ENCODE measurements at places on chromosomes 7 and 10.

GRCh38 chr10:110242511-110242910 lies 35.1 kb downstream of the MXI1 start:
- DNase-seq: no peak

DNA sequence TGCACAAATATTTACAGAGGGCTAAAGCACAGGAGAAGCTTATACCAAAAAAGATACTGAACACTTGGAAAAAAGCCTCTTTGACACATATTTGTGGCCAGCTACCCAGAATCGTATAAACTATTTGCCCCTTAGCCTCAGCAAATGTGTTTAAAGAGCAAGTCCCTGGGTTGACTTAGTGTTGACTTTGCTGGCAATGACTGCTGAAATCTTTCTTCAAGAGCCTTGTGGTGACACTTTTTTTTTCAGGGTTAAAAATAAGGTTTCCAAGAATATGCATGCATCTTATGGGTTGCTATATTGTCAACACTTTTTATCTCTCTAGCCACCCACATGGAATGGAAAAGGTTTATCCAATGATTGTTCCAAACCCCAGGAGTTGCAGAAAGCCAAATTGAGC lies 14.9 kb upstream of the PLEKHS1 start:
- DNase-seq: no peak

- DNase-seq: peak; percentile 24
Measured at GRCh38 chr10:12710594-12711349, 290.7 kb downstream of the CCDC3 start.

DNA sequence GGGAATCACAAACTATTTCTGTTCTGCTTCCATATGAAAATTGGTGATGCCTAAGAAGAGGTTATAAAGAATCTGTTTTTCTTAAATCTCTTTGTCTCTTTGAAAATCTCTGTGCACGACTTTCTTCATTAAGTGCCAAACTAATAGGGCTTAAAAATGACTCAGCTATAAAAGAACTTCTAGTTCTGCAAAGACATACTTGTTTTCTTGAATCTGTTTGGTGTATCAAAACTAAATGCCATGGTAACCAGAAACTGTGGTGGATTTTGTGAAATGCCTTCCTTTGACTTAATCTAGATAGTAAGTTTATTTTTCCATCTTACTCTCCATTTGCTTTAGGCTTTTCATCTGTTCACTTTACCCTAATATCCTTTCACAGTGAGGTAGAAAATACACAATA lies 417.8 kb downstream of the PARD3 start:
- no peak for DNase-seq

DNA sequence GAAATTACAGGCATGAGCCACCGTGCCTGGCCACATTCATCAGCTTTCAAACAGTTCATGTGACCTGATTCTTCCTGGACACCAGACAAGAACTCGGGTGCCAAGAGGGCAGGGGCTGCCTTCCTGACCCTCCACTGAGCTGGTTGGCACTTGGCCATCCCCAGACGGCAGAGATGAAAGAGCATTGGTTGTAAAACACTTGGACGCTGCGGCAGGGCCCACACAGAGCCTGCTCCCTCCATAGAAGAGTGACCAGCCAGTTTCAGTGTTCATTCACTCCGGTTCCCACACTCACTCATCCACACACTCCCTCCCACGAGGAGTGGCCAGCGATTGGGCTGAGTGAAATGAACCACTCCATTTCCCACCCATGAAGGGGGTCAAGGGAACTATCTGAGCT lies 112.3 kb downstream of the ITGB8 start:
- DNase-seq: no peak

DNA sequence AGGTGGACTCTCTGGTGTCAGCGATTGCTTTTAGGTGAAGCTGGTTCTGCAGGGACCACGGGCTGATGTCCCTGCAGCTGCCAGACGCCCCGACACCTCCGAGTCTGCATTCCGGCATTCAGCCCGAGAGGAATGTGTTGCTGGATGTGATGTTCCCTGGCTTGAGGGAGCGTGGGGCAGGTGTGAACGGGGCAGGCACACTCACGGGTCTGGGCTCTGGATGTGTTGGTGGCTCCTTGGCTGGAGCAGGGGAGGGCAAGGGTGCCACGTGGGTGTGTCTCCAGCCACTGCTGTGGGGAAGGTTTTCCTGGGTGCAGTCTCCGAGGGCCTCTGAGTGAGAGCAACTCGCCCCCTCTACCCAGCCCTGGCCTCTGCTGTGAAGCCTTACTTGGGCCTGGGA lies 140.5 kb downstream of the CAMK1D start:
- DNase-seq: no peak

GRCh38 chr7:27132978-27133377 lies 2.4 kb upstream of the HOXA4 start:
- DNase-seq: no peak

DNA sequence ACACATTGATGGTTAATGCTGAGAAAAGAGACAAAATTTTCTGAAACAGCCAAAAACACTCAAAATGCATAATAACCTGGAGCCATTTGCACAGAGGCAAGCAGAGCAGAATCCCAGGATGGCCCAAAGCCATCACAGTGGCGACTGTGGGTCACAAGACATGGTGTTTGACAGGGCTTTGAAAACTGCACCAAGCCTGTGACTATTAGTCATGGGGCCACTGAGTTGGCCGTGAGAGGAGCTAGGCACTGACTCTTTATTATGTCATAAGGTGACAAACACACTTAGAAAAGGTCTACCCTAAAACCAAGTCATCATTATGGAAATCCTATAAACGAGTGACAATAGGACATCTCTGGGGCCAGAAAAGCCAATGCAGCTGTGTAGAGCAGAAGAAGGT lies 23.9 kb downstream of the DRGX start:
- DNase-seq: no peak

GRCh38 chr10:51617576-51618235 lies 81.7 kb downstream of the CSTF2T start:
- DNase-seq: no peak

- DNase-seq: no peak
Measured at GRCh38 chr7:107891636-107892366, 818 bp downstream of the DLD start.

GRCh38 chr7:39948375-39948955 lies 1.6 kb upstream of the CDK13 start:
- no peak for DNase-seq

- DNase-seq: no peak
Measured at GRCh38 chr7:69868921-69869320, 270.6 kb downstream of the AUTS2 start.

DNA sequence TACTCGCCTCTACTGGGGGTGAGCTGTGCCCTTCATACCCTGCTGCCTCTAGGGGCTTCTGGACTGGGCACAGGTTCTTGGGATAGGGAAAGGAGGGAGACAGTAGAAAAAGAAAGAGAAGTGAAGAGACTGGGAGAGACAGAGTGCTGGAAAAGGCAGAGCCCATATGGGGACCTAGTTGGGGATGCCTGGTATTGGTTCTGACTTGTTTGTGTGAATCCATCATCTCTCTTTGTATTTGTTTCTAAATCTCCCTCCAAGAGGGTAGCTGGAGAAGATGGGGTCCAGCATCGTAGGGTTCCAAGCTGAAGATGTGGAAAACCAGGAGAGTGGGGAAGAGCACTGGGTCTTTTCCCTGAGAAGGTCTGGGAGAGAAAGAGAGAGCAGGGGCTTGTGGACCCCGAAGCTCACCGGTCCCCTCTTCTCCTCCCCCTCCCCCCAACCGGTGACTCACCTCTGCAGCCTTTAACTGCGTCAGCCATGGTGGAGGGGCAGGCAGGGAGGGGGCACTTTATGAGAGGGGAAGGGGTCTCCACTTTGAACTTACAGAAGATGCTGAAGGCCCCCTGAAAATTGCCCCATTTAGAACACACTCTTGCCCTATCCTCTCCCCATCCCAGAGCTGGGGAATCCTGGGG lies 3.2 kb upstream of the VGF start:
- no peak for DNase-seq

- no peak for DNase-seq
Measured at GRCh38 chr7:76358011-76358480, 745 bp downstream of the YWHAG start.

DNA sequence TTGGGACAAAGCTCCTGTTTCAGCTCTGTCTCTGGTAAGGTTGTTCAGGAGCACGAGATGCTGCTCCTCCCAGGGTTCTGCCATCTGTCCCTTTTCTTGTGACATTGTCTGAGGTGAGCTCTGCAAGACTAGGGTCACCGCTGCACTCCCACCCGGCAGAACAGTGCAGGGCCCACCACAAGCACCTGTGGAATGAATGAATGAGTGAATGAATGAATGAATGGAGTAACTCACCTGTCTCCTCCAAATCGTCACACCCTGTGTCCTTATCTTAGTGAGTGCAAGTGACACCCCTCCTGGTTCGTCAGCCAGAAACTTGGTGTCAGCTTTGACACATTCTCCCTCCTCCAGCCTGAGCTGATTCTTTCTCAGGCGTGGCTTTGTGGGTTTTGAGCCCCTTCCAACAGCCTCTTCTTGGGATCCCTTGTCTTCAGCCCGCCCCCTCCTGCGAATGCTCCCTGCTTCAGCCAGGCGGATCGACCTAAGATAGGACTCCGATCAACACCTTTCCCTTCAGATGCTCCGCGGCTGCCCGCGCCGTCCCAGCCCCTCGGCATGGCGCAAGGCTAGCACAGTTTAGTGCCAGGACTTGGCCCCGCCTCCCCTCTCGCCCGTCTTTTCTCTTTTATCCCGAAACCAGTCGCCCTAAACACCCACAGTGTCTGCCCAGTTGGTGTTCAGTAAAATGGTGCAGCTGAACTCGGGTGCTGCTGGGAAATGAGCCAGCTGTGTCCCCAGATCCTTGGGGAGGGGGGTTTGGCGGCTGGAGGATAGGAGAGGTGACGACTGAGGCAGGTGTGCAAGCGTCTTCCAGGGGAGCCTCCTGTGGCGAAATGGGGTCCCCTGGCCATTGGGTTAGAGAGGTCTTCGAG lies 89.3 kb downstream of the BEND7 start:
- no peak for DNase-seq

- no peak for DNase-seq
Measured at GRCh38 chr7:157129200-157129599, 9.5 kb upstream of the UBE3C start.

DNA sequence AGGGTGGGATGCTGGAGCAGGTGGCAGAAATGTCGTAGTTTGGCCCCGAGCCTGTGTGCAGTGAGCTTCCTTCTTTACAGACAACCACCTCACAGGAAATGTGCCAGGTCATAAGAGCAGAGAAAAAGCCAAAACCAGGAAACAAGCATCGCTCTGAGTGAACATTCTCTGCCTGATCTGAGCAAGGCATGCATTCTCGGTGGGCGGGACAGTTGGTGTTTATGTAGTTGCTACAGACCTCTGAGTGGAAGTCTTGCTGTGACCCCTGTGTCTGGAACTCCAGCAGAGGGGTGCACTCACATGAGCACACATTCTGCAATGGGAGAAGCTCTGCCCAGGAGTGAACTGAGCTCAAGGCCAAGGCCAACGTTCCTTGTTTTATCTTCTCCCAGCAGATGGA lies 230.1 kb downstream of the TCERG1L start:
- no peak for DNase-seq

- no peak for DNase-seq
Measured at GRCh38 chr10:84447701-84448400, 119.5 kb downstream of the CCSER2 start.

- DNase-seq: no peak
Measured at GRCh38 chr7:28005075-28005846, 175.3 kb downstream of the JAZF1 start.

GRCh38 chr7:153027210-153027609 lies 267.7 kb downstream of the ACTR3B start:
- no peak for DNase-seq

DNA sequence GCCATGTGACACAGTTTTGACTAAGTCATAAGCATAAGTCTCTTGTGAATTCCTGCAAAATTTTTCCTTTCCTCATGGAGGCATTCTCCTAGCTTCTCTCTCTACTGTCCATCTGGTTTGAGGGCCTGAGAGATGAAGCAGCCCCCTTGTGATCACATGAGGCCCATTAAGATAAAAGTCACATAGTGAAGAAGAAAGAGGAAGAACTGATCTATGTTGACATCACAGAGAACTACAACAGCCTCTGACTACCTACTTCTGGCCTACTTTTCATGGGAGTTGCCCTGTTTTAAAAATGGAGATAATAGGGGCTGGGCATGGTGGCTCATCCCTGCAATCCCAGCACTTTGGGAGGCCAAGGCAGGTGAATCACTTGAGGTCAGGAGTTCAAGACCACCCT lies 50.4 kb downstream of the TFEC start:
- DNase-seq: no peak

DNA sequence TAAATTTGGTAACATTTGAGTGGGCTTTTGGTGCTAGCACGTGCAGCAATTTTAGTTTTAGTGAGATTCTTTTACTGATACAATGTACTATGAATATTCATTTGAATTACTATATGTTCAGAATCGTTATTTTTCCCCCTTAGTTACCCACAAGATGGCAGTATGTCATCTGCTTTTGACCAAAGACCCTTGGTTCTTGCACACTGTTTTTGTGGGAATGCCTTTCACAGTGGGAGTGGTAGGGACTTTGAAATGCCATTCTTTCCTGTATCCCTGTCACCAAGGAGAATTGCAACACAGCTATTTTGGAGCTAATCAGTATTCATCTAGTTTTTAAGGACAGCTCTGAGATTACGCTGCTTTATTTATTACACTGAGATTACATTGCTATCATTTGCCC lies 40.6 kb downstream of the SEC23IP start:
- DNase-seq: peak; percentile 0

DNA sequence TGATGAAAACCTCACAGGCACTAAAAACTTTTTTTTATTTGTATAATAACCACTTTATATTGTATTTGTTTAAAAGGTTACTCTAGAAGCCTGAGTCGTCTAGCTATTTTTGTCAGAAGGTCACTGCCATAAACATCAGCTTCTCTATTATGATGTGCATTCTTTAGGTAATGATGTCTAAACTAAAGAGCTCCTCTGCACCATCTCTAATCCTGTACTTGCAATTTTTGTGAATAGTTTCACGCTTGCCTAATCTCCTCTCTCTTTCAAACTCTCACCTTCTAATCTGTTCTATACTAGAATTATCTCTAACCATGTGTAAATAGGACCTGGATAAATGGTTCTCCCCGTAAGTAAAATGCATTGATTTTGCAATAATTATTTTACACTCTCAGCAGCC lies 10.5 kb upstream of the CHUK start:
- no peak for DNase-seq

GRCh38 chr7:24701261-24702235 lies 55.7 kb downstream of the GSDME start:
- no peak for DNase-seq

DNA sequence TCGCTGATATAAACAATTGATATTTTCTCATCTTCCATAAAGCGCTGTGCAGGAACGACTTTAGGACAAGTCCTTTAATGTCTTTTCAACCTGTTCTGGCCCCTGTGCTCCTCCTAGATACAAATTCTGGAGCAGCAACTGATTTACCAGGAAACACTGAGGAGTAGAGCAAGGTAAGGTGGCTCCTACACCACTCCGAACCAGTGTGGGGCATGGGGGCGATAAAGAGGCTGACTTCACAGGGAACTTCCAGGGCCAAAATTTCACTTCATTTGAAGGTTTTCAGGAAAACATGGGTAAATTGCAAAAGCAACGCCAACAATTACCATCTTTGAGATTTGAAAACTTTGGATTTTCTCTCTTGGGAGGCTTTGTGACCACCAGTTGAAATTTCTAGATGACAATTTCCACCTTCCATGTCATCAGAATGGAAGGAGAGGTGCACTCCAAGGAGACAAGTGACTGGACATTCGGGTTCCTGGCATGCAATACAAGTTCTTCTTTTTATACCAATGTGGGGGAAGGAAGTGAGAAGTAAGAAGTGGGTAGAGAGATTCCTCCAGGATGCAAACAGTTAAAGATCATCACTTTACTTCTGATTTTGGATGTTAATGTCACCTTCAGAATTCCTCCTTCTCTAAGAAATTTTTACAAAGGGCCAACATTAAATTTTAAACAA lies 118.5 kb downstream of the FAM107B start:
- DNase-seq: no peak

- DNase-seq: no peak
Measured at GRCh38 chr10:43110338-43111071, 27.7 kb upstream of the CSGALNACT2 start.

All from SHP77 treated with DMSO at 0.1 percent for 48 hours (cell line).